Activated naive CD8-positive, alpha-beta T cell treated with anti-CD3 and anti-CD28 coated beads, Interleukin-2, amount 10 ng/mL, durations not matched to agents 7 days and 5 days (primary cell): ENCODE measurements at places on chromosomes 12 and 14. TPM values are rescaled to one million over a fixed set of nuclear protein-coding genes. Genes with fewer than 3 reads are reported as not detected.

DNA sequence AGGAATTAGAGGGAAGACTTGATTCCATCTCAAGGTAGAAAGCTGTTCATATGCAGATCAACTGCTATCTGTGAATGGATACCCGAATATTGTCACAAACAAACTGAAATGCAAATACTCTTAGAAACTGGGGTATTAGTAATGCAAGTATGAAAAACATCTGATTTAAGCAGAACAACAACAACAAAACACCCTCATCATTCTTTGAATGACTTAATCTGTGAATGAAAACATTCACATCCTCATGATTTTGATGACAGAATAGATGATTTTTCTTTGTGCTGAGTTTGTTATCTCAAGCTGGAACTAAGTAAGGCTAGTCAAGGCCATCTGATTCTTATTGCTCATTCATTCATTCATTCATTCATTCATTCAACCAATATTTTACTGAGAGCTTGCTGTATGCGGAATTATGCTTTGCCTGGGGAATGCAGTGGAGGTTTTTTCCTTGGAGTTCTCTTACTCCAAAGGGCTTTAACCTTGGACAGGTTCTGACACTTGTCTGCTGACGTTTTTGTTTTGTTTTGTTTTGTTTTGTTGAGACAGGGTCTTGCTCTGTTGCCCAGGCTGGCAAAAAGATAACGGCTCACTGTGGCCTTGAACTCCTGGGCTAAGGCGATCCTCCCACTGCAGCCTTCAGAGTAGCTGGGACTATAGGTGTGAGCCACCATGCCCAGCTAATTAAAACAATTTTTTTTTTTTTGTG is 23.3 kb downstream of the OR10G3 start:
- no peak for DNase-seq

GRCh38 chr14:105918496-105919262 is 392.3 kb downstream of the TMEM121 start:
- peak; percentile 24 for DNase-seq

RAB15 gene
- 3.5 TPM for total RNA-seq

SAMD15 gene
- total RNA-seq = not detected

DNA sequence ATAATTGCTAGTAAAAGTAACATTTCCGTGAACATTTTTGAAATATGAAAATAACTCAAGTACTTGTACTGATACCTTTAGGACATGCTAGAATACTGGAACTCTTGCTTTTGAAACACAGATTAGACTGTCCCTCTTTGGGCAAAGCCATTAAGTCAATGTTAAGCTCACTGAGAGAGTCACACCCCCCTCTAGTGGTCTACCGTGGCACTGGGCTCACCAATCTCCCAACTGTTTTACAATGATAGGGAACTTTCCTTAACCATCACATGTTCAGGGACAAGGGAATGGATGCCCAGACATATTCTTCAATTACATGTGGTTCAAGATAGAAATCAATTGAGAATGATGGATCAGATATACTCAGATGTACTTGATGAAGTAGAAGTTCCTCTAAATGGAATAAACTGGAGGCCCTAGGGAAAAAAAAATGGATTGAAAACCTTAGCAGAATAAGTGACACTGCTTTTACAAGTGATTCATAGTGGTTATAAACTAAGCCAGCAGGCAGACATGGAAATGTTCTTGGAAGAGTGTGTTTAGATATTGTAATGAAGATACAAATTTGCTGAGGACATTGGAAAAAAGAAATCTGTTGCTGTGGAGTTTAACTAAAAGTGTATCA is 17.8 kb downstream of the NANOG start:
- peak; percentile 54 for DNase-seq

DNA sequence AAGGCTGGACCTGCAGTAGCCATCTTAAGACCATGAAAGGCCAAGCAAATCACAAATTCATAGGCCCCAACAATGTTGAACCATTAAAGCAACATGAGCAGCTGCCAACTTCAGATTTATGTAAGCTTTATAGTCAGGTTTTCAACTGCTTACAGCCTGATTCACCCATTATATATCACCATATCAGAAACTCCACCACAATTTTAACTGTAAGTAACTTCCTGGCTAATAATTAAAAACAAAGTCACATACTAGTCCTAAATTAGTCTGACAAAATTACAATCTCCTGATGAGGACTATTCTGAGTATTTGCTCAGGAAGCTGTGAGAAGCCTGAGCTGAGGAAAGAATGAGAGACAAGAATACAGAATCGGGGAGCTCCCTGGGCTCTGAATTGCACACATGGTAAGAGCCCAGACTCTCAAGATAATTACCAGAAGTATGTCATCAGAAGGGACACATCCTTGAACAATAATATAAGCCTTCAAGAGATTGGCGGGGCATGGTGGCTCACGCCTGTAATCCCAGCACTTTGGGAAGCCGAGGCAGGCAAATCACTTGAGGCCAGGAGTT is 55.1 kb downstream of the NUMB start:
- no peak for DNase-seq

C12orf54 gene
- not detected for total RNA-seq

GRCh38 chr12:101858361-101858760 is 19.0 kb upstream of the DRAM1 start:
- no peak for DNase-seq

RHEBL1 gene
- total RNA-seq = 9.7 TPM

PRB2 gene
- total RNA-seq = not detected

DHH gene
- total RNA-seq = 0.25 TPM

DNA sequence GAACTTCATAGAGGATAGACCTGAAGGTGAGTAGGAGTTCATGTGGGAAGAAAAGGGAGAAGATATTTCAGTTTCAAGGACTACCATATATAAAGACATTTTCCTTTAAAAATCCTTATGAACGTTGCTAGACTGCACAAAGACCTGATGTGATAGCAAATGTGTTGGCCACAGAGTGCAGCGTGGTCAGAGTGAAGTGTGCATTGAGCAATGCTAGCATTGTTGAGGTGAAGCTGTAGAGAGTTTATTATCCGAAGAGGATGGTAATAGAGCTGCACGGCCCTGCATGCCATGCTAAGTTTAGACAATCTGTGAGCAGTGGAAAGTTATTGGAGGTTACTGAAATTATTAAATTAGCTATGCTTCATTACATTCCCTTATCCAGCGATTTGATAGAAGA is 413.0 kb downstream of the CCDC91 start:
- no peak for DNase-seq

PTPRB gene
- not detected for total RNA-seq

CACNA2D4 gene
- 8.0 TPM for total RNA-seq

GRCh38 chr14:24806061-24806678 is 172.2 kb upstream of the GZMB start:
- peak; percentile 40 for DNase-seq

- DNase-seq = no peak
These were observed 258.6 kb upstream of the TMEM132C start for GRCh38 chr12:128008341-128008740.

GRCh38 chr14:92460916-92461579 is 52.5 kb upstream of the RIN3 start:
- DNase-seq = no peak

DNA sequence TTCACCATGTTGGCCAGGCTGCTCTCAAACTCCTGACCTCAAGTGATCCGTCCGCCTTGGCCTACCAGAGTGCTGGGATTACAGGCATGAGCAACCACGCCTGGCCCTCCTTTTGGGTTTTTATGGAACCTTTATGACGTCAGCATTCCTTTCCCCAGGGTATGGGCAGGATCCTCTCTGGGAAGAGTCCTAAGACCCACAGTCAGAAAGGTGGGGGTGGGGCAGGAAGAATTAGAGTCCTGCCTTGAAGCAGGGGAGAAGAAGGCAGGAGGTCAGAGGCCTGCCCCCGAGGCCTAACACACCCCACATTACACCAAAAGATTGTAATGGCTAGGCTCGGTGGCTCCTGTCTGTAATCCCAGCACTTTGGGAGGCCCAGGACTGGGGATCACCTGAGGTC is 30.8 kb upstream of the CDK17 start:
- DNase-seq = no peak

SLC35F4 gene
- not detected for total RNA-seq

DNA sequence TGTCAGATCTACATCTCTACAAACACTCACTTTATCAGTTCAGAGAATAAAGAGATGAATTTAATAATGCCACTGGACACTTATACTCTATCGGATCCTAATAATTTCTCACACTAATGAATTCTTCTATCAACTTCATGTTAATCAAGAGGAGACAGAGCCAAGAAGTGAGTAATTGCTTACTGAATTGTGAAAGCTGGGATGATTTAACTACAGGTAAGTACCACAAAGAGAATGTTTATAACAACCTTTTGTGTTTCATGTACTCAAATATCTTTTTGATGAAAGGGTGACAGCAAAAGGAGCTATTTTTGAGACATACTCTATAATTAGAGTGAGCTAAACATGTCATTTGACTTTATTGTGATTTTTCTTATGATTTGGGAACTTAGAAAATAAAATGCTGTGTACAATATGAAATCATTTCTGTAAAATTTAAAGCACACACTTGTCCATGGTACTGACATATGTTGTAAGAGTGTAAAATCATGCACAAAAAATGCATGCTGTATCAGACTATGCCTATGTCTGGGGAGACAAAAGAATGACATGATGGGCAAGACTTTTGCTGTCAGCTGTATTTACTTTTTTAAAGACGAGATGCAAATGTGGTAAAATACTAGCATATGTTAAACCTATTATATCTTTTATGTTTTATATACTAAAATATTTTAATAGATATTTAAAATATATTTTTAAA is 361.2 kb downstream of the CCER1 start:
- no peak for DNase-seq

DNA sequence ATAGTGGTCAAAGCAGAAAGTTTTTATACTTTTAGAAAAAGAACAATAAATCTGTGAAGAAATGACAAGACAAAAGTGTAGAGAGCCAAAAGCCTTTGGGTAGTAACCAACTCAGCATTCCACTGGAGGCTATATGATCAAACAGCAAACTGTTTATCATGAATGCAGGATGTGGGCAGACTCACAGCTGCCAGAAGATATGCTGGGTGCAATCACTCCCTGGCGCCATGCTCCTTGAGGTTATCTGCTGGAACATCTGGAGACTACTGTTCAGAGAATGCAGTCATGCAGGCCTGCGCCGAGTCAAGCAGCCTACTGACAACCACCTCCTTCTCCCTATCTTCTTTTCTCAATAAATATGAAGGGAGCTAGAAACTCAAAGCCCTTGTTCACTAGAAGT is 49.0 kb upstream of the SLC8A3 start:
- no peak for DNase-seq

GRCh38 chr12:81942594-81942993 is 183.4 kb upstream of the PPFIA2 start:
- no peak for DNase-seq

DNA sequence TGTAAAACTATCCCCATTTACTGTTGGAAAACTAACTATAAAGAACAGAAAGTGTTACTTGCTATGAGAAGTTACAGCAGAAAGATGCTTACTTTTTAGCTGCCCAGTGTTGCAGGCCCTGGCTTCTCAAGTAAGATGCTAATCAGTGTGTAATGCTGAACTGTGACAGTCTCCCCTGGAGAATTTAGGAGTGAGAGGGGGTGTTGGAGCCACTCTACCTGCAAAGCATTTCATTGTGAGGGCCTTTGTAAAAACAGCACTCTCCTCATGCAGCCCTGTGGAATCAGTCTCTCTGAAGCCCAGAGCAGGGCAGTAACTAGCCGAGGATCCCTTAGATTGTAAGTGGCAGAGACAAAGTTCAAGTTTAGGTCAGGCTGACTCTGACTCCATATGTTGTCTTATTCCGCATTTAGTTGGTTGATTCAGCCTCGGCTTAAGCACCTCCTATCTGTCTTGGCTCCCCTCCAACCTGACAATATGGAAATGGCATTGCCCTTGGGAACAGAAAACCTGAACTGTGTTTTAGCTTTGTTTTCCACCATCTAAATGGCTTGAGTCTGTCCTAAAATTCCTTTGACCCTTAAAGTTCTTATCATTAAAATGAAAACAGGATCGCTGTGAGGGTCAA is 141.3 kb downstream of the PRKCH start:
- DNase-seq = peak; percentile 2

DNA sequence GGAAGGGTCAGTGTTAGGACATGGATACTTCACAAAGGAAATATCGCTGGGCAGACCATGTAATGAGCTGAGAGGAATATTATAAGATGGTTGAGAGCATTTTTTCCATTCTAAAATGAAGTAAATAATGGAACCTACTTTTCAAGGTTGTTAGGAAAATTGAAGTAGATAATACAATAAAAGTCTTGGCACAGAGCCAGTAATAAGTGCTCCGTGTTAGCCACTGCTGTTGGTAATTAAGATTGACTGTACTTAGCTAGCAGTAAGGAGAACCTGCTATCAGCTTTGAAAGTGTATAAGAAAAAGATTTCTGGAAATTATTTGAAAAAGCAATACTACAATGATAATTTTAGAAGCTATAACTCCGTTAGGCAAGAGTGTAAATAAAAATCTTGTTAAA is 77.6 kb downstream of the SCAF11 start:
- no peak for DNase-seq

DNA sequence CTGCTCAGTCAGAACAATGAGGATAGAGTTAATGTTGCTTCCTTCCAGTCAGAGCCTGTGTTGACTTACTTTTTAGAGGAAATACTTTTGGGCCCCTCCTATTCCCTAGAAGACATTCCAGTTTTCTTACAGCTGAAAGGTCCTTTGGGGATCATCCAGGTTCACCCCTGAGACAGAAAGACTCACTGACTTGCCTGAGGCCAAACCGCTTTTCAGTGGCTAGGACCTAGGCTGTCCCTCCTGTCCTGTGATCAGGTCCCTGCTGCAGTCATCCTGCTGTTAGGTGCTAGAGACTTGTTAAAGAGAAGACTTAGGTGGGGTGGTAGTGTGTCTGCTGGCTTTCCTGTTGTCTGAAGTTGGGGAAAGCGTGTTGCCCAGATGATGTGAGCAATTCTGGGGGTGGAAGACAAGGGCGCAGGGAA is 39.6 kb downstream of the SUSD6 start:
- no peak for DNase-seq

DNA sequence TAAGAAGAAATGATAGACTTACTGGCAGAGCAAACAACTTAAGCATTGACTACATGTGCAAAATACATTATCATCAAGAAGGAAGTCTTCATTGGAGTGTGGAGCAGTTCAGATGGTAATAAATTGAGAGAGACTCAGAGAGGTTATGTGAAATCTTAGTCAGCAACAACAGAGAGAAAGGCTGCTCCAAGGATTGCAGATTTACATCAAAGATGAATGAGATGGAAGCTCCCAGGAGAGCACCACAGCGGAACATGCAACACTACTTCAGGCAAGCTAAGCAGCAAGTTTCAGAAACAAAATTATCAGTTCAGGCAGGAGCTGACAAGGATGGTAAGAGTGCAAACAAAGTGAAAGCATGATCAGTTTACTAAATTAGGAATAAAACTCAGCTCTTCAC is 882.3 kb downstream of the LRFN5 start:
- DNase-seq = no peak

GRCh38 chr12:58608711-58609110 is 311.6 kb downstream of the LRIG3 start:
- no peak for DNase-seq

- DNase-seq = no peak
These were observed 2.0 kb downstream of the INTS13 start for GRCh38 chr12:26935636-26936378.

DNA sequence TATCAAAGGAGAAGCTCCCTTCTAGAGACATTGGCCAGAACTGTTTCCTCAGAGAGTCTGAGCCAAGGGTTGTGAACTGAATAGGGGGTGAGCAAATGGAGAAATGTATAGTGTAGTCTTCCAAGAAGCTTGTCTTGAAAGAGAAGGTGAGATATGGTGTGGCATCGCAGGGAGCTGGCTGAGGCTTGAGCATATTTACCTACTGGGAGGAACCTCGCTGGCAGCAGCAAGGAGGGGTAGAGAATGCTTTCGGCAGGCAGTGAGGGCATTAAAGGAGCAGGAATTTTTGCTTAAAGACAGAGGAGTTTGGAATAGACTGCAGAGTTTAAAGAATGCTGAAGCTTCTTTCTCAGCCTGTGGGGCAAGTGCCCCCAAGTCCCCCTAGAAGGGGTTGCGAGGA is 59.3 kb upstream of the PRMT8 start:
- no peak for DNase-seq

SIX4 gene
- total RNA-seq = not detected
